NCI-H524 (cell line): ENCODE measurements at places on chromosomes 2 and 18.

GRCh38 chr2:173550143-173550542 is 195.5 kb downstream of the CDCA7 start:
- DNase-seq: no peak

GRCh38 chr2:2272841-2273240 is 58.2 kb downstream of the MYT1L start:
- DNase-seq: no peak

DNA sequence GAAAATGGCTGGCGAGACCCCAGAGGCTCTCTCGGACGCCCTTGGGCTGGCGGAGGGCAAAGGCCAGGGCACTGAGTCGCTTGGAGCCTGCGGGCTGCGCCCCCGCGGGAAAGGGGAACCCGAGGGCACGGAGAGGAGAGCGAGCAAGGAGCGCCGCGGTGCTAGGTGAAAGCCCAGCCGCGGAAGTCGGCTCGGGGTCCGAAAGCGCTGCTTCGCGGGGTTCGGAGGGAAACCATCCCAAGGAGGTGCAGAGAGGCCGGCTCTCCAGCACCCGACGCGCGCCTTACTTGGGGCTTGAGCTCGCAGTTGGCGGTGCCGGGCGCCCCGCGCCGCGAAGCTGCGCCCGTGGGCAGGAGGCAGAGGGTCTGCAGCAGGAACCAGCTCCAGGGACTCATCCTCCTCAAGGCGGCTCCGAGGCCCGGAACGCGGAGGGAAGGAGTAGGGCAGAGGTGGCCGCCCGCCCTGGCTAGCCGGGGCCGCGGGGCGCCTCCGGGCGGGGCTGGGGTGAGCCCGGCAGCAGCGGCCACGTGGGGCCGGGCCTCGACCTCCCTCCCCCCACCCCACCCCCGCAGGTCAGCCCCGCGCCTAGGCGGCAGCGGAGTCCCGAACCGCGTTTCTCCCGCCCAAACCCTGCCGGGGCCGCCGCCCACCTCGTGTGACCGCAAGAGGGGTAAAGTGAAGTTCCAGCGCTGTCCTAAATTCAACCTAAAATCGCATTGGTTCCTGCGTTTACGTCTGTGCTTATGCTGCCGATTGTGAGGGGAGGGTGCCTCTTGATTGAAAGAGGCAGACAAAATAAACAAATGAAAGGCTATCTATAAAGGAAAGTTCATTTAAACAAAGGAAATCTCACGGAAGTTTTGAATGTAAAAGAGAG is at the start of gene TRABD2A:
Gene TRABD2A, minus strand, starts transcription at position 440 of the 877 bp plus-strand sequence. Its CDS starts 45 bp downstream, at position 395.
- no peak for DNase-seq

DNA sequence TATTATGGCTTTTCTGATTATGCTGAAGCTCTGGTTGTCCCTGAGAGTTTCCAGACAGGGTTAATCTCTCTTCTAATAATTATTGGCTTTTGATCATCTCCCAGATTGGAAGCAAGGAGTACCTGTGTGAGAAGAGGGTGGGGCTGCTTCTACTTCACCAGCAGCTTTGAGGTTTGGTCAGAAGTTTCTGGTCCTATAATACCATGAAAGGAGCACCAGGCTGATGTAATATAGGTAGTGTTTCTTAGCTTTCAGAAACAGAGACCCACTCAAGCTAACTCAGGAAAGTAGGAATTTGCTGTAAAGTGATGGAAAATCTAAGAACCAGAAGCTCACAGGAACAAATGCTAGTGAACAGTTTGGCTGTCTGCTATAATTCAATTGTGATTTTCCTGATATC is 57.6 kb downstream of the SGPP2 start:
- no peak for DNase-seq

- no peak for DNase-seq
Observed at GRCh38 chr18:59379772-59380522, 20.9 kb upstream of the LMAN1 start.

GRCh38 chr2:19937004-19937403 is 35.2 kb upstream of the TTC32 start:
- DNase-seq: no peak

GRCh38 chr2:105875241-105875640 is 130.5 kb downstream of the NCK2 start:
- DNase-seq: no peak
